Immature natural killer cell (primary cell): ENCODE measurements at places on chromosomes 6 and 20.

GRCh38 chr20:31607640-31608250, 2.7 kb downstream of the ID1 start:
- no peak for DNase-seq

- DNase-seq: no peak
Measured at GRCh38 chr20:26295006-26295405, 598.4 kb upstream of the ZNF337 start.

DNA sequence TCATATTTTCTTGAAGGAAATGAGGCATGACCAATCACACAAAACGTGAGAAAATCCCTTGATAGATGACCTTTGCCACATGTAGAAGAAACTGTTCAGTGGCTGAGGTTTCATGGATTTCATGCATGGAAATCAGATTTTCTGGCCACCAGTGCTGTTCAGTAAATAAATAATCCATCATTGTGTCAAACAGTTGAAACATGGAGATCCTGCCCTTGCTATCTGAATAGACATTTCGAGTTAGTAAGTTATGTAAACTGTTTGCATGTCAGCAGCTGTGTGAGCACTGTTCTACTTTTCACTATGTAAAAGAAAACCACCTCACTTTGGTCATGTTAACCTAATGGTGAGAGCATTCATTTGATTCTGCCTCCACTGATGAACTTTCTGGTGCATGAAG, 793.9 kb upstream of the EPHA7 start:
- no peak for DNase-seq

GRCh38 chr6:14732844-14733757, 512.8 kb upstream of the JARID2 start:
- DNase-seq: no peak

- DNase-seq: no peak
Measured at GRCh38 chr6:30931272-30931671, 698 bp downstream of the SFTA2 start.

DNA sequence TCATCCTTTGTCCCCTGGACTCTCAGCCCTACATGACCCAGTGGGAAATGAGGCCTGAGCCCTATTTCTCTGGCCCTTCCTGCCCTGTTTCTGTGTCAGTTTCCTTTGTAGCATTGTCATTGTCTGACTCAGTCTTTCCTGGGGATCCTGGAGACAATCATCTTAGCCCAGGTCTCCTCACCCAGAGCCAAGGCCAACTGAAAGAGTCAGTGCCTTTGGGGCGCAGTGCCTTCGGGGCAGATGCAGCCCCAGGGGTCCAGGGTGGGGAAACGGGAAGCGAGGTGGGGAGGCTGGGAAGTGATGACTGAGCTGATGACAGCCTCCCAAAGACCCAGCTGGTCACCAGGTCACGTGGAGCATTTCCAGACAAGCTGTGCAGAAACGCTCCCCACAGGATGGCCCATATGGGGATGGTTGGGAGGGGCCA, 93.3 kb upstream of the SULF2 start:
- no peak for DNase-seq

DNA sequence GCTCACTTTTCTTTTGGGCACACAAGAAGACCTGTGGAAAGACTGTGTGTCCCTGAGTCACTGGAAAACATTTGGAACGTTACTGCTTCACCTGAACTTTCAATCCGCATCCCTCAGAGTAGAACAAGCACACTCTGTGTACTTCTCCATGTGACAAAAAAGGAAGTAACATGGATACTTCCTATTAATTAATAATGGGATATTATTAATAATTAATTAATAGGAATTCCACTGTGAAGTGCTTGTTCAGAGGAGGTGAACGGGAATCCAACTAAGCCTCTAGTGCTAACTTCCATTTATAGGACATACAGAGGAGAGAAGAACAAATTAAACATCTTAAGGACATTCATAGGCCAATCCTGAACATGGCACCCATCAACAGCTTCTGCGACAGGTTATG, 407.8 kb downstream of the SYNE1 start:
- no peak for DNase-seq

GRCh38 chr6:56938649-56939191, 16.2 kb upstream of the BEND6 start:
- no peak for DNase-seq

GRCh38 chr6:113630738-113631535, 226.2 kb upstream of the MARCKS start:
- DNase-seq: peak; percentile 6

- no peak for DNase-seq
Measured at GRCh38 chr6:134819236-134819635, 130.7 kb downstream of the ALDH8A1 start.

- DNase-seq: no peak
Measured at GRCh38 chr20:830011-830521, 3.4 kb upstream of the FAM110A start.

- DNase-seq: no peak
Measured at GRCh38 chr20:45967551-45968080, 4.4 kb downstream of the ZNF335 start.

DNA sequence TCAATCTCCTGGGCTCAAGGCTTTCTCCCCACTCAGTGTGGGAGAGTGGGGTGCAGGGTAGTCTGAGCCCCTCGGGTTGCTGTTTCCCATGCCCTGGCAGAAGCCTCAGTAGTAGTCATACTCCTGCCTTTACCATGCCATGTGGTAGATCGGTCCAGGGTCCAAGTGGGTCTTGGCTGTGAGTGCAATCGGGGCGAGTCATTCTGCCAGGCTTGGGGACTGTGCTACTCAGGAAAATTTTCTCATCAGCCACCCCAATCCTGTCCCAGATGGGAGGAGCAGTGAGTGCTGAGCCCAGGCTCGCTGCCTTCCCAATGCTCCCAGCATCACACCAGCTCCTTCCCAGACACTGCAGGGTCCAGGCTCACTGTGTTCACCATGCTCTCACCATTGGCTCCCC, 10.7 kb upstream of the RAET1L start:
- DNase-seq: no peak

- no peak for DNase-seq
Measured at GRCh38 chr6:15058200-15059061, 187.4 kb upstream of the JARID2 start.

DNA sequence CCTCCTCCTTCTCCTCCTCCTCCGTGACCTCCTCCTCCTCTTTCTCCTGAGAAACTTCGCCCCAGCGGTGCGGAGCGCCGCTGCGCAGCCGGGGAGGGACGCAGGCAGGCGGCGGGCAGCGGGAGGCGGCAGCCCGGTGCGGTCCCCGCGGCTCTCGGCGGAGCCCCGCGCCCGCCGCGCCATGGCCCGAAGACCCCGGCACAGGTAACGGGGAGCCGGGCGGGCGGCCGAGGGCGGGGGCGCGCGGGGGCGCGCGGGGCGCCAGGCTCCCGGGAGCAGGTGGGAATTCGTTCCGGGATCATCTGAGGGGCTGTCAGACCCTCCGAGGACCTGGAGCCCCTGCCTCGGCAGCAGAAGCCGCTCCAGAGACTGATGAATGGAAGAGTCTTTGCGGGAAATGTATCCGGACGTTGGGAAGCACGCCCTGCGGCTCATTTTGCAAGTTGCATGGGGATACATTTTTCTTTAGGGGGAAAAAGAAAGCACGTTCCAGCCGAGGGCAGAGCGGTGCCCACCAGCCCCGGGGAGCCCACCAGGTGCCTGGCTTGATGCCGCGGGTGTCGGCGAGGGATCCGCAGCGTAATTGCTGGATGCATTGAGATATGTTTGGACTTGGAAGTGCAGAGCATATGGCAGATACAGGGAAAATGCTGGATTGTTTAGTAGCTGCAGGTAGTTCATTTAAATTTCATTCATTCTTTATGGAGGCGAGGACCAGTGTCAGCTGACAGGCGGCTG, 394 bp downstream of the MYB start:
- DNase-seq: peak; percentile 6

- DNase-seq: no peak
Measured at GRCh38 chr6:63630466-63630865, 5.1 kb upstream of the PHF3 start.

- DNase-seq: peak; percentile 10
Measured at GRCh38 chr20:37315452-37316110, 26.1 kb downstream of the MANBAL start.

DNA sequence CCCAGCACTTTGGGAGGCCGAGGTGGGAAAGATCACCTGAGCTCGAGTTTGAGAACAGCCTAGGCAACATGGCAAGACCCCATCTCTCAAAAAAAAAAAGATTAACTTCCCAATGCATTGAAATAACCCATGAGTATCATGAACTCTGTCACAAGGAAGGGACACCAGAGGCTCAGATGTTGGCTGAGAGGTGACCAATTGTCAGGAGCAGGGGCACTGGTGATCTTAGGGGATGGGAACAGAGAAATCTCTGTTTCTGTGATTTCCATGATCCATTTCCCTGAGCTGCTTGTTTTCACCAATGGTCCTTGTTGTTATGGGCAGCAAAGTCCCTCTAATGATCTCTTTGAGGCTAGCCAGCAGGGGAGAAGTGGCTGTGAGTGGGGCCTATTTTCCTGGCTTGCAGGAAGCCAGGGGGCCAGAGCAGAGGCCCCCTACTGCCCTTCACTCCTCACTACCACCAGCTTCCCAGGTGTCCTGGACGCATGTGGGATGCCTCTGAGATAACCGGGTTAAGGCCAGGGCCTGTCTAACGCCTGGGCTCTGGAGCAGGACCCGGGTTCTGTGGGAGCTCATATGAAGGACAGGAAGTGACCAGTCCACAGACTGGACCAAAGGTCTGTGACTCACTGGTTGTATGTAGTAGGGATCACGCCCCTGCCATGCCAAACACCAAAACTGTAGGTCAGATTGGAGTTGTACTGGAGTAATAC, 54.4 kb downstream of the PCNA start:
- no peak for DNase-seq

DNA sequence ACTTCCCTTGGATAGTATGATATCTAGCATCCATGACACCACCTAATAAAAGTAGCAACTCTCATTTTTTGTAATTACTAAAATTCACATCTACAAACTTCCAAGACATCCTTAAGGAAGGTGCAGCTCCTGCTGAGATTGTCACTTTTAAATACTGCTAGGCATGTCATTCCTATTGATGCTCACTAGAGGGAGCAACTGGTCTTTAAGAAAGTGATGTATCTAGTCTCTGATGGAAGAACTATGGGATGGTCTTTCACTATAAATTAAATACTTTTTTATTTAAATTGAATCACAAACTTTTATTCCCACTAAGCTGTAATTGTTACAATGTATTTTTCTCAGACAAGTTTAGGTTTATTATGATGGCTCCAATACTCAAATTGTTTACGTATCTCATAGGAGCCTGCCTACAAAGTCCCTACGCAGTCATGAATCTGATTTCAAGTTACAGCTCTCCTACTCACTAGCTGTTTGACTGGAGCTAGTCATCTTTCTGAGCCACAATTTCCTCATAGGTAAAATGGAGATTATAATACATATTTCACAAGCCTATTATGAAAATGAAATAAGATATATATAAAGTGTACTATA, 8.1 kb upstream of the TSPYL1 start:
- peak; percentile 31 for DNase-seq

GRCh38 chr20:50296450-50297375, 106.1 kb downstream of the CEBPB start:
- no peak for DNase-seq

GRCh38 chr6:41056768-41057490, 3.9 kb downstream of the APOBEC2 start:
- DNase-seq: no peak

DNA sequence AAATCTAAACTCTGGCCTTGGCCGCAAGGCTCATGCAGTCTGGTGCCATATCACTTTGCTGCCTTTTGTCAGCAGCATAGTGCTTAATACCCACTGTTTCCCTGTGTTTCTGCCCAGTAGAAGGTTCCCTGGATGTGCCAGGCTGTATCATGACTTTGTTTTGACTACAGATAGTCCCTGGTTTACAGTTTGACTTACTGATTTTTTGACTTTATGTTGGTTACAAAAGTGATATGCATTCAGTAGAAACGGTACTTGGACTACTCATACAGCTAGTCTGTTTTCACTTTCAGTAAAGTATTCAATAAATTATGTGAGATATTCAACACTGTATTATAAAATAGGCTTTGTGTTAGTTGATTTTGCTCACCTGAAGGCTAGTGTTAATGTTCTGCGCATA, 19.0 kb downstream of the RALY start:
- DNase-seq: no peak

DNA sequence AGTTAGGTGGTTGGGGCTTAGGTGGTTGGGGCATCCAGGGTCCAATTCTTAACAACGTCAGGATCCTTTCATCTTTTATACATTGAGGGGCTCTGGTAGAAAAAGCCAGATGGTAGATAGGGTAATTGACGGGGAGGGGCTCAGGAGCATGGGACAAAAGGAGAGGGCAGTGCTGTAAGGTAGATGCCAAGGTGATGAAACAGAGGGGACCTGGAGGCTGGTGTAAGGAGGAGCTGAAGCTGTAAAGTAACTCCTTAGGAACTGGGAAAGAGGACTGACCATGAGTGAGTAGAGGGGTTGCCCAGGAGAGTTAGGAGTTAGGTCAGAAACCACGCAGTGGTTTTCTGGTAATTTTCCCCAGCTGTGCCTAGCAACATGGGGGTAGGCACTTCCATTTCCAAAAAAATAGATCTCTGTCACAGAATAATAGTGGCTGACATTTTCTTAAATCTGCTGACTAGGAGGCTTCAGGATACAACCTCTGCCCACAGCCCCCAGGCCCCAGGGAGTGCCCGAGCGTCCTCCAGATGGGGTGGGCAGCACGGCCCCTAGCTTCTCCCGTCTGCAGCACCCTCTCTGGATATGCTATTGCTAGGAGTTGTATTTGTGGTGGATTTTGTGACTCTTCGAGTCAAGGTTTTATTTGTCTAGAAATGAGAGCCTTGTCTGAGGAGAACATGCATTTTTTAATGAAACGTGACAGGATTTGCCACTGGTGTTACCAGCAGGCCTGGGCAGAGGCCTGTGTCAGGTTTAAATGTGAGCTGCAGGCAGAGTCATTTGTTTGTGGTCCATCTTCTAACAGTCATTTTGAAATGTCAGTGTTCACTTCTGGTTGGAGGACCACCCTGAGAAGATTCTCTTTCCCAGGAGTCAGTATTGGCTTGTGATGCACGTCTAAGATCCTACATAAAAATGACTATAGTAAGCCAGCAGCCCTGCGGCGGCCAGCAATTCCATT, 44.6 kb downstream of the TULP4 start:
- no peak for DNase-seq

- DNase-seq: no peak
Measured at GRCh38 chr6:117307655-117308054, 42.3 kb downstream of the VGLL2 start.

GRCh38 chr6:81838031-81838430, 85.5 kb upstream of the TENT5A start:
- no peak for DNase-seq

DNA sequence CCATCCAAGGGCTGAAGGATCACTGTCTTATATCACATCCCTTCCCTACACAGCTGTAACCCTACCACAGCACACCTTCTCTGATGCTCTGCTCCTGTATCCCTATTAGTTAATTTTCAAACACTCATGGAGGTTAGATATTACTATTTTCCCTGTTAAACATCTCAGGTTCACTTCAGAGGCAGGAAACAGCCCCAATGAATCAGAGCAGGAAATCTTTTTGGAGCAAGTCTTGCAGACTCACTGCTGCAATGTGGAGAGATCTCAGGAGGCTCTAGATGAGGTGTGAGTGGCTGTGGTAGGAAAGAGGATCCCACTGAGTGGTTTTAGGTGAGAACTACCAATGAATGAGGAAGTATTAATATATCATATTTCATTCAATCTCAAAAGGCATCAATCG, 19.7 kb upstream of the HTR1B start:
- DNase-seq: no peak
